ENCODE measurements at places on chromosomes 13 and 19.

- no peak for DNase-seq
These were observed 712.5 kb downstream of the DIAPH3 start for GRCh38 chr13:59451236-59451635.

GRCh38 chr19:28831462-28831861 lies 381.5 kb downstream of the UQCRFS1 start:
- no peak for DNase-seq

DNA sequence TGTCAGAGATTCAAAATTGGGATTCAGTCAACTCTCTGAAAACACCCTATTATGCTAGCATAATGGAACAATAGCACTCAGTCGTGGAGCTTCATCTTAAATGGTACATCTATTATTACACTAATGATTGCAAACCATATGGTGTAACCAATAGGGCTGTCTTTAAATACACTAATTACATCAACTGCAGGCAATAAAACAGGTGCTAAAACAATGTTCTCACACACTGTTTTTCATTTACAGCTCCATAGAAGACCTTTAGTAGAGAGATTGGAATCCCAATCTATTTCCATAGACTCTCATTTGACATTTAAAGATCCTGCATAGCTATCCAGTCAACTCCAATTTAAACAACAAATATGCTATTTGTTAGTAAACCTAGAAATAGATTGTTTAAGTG lies 1917.4 kb downstream of the OLFM4 start:
- DNase-seq: no peak

DNA sequence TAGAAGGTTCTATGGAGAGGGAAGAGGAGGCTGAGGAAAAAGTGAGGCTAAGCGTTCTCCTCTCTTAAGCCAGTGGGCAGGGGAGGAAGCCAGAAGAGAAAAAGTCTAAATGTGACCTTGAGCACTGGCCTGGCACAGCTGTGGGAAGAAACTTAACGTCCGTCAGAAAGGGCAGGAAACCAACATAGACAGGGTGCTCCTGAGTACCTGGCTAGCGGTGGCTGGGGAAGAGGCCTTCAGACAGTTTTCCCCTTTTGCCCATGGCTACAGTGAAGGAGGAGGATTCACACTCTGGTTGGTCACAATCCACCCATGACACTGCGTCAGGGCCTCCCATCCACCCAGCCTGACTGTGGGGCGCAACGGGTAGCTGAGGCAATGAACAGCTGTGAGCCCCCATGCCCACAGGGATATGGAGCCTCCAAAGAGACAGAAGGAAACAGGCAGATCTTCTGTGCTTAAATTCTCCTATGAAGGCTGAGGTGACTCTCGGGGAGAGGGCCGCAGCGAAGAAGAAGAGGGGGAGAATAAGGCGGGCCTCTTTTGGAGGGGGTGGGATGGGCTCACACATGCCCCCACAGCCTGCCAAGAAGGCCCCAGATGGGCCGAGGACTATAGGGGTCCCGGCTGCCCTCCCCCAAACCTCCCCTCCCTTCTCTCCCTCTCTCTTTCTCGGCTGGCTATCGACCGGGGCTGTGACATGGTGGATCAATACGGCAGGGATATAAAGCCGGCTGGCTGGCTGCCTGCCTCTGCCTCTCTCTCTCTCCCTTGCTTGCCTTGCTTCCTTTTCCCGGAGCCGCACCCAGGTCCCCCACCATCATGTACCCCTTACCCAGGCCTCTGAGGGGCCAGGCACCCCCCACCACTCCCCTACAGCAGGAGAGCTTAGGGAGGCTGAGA lies 19.8 kb upstream of the POU2F2 start:
- no peak for DNase-seq

GRCh38 chr13:35926859-35927530 lies 204.2 kb downstream of the DCLK1 start:
- no peak for DNase-seq

DNA sequence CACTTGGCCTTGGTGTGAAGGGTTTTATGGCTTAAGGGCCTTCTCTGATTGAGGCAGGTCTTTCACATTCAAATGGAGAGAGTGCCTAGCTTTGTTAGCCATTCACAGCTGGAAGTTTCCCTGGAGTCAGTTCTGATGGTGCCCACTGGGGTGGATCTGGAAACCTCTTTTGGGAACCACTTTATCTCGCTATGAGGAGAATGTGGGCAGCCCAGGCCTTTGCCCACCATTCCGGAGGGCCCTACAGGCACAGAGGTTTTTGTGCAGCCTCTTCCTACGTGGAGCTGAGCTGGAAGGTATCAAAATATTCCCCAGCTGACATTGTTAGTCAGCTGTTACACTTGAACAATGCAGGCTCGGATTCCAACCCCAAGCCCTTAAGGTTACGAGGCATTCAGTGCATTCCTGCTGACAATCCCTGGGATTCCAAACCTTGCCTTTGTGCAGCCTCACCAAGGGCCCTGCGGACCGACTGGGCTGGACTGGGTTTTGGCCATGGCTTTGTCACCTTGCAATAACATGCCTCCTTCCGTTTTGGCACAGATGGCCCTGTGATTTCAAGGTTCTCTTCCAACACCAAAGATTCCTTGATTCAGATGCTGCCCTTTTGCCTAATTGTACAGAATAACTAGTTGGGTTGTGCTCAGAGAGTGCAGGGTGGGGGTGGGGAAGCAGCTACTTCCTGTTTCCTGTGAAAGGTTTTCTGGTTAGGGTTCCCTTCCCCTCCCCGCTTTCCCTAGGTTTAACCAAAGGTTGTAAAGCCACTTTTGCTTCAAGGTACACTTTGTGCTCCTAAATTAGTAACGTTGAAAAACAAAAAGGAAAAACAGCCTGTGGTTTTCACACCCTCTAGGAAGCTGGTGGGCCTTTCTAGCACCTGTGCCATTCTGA lies 27.0 kb downstream of the SAE1 start:
- DNase-seq: no peak

DNA sequence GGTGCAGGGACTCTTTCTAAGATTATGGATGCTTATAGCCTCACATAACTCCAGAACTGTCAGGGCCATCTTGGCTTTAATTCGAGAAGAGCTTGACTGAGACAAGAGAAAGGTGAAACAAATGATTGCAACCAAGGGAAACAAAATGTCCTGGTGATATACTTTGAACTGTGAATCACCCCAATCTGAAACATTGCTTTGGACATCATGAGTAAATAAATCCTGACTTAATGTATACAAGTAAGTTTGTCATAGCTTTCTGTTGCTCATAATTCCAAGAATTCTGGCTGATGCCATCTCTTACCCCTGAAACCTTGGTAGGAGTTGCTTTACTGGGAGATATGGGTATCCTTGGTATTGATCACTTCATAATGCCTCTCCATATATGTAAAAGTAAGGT lies 5.8 kb upstream of the VWA8 start:
- DNase-seq: no peak
